Activated CD8-positive, alpha-beta memory T cell treated with anti-CD3 and anti-CD28 coated beads for 24 hours (primary cell): ENCODE measurements at places on chromosomes 13 and 19.

GRCh38 chr13:88461272-88462009, 790.3 kb downstream of the SLITRK5 start:
- DNase-seq = no peak

DNA sequence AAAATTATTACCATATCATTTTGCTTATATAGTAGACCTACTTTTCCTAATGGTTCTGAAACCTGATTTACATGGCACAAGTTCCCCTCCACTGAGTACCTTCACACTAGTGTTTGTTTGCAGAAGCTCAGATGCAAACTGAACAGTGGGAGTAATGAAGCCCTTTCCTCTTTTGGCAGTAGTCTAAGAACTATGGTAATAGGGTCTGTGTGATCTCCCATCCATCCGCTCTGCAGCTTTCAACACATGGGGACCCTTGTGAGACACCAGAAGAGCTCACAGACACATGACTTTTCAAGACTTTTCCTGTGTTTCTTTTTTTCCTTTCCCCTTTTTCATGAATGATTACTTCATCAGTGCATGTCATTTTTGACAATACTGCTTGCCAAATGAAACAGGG, 336.0 kb downstream of the ATP8A2 start:
- DNase-seq = no peak

DNA sequence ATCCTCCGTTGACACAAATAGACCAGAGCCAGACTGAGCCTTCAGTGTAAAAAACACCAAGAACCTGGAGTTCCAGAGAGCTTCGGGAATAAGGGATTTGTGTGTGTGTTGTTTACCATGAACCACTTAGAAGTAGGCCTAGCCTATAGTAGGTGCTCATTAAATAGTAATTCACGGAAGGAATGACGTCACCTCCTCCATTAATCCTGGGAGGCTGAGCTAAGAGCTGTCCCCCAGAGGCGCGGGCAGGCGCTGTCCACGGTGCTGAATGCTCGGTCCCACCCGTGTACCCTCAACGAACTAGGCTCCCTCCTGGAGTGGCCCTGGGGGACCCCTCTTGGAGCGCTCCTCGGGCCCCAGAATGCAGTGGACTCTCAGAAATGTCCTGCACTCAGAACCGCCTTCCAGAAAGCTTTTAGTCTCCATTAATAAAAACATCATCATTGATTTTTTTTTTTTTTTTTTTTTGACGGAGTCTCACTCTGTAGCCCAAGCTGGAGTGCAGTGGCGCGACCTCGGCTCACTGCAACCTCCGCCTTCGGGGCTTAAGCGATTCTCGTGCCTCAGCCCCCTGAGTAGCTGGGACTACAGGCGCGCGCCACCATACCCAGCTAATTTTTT, 6.5 kb downstream of the UNC13A start:
- DNase-seq = peak; percentile 68

DNA sequence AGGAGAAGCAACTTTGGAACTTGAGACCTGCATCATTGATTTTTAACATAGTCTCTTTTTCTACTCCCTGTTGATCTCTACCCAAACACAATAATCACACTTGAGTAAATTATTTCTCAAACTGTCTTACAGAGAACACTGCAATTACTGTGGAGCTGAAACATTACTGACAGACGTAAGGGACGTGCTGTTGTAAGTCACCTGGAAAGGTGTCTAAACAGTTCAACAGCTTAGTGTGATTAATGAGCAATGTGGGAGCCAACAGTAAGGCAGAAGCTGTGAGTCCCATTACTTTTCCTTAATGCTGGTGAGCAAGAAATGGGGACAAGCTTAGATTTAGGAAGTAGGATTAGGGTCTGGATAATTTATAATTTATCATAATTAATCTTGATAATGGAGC, 265.7 kb downstream of the DLEU7 start:
- DNase-seq = no peak

GRCh38 chr13:24685314-24685713, 5.1 kb downstream of the ATP12A start:
- DNase-seq = no peak

DNA sequence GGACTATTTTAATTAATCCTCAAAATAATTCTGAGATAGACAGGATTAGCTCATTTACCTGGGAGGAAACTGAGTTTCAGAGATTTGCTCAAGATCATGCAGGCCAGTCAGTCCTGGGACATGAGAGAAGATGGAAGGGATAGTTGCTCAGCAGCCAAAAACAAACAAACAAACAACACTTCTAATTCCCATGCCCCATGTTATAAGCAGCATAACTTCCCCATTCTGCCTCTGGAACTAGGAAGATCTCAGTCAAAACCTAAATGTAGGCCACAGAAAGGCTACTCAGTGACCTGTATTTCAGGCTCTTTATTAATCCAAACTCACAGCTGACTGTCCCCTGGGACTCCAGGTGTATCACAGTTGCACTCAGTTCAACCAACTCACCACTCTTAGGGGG, 489.2 kb upstream of the NBEA start:
- DNase-seq = no peak

DNA sequence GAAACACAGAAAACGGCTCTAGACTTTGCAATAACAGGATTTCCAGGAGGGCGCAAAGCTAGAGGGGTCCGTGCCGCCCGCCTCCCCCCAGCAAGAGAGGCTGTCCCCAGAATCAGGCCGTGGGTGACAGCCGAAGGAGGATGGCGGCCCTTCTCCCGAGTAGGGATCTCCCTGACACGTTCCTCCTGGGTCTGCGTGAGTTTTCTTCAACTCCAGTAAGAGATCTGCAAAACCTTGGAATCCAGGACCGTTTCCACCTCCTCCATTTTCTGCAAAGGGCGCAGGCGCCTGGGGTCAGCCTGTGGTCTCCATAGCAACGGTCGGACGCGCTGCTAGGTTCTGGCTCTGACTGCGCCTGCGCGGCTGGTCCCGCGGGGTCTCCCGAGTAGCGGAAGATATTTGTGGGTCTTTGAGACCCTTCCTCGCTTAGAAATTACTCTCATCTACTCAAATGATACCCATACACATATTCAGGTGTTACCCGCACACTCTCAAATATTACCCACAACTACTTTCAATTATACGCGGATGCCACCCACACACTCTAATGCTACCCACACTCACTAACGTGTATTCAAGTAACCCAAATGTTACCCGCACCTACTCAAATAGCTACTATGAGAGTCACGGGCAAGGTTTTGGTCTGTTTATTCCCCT, 2.1 kb downstream of the PNMA8C start:
- DNase-seq = peak; percentile 81

DNA sequence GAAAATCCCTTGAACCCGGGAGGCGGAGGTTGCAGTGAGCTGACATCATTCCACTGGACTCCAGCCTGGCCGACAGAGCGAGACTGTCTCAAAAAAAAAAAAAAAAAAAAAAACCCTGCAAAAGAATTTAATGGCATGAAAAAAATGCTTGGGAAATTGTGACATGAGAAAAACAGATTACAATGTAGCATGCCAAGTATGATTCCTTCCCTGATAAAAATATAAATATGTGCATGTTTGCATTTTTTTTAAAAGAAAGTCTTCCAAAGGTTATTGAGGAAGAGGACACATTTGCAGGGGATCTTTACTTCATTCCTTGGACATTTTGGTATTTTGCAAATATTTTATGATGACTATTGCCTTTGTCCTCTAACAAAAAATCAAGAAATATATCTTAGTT, 14.5 kb upstream of the ZBTB32 start:
- no peak for DNase-seq

DNA sequence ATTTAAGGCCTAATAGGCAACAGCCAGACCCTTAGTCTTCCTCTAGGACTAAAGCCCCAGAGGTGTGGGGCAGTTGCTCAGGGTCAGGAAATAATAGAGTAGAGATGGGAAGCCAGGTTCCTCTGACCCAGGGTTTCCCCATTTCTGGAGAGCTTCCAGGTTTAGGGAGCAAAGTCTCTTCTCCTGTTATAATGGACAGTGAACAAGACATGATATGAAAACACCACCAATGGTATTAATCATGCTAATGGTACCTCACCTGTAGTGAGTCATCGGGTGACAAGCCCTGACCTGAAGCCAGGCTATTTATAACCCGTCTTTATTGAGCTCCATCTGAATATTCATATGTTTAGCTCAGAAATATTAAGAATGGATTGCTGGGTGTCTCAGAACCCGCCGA, 24.6 kb downstream of the BICRA start:
- no peak for DNase-seq

GRCh38 chr13:36819739-36820090, 693 bp downstream of the RFXAP start:
- DNase-seq = no peak

GRCh38 chr13:93066187-93066586, 160.4 kb upstream of the GPC6 start:
- no peak for DNase-seq

- DNase-seq = no peak
Observed at GRCh38 chr13:46982856-46983582, 86.2 kb upstream of the HTR2A start.

GRCh38 chr13:78020861-78021260, 102.2 kb upstream of the EDNRB start:
- no peak for DNase-seq

DNA sequence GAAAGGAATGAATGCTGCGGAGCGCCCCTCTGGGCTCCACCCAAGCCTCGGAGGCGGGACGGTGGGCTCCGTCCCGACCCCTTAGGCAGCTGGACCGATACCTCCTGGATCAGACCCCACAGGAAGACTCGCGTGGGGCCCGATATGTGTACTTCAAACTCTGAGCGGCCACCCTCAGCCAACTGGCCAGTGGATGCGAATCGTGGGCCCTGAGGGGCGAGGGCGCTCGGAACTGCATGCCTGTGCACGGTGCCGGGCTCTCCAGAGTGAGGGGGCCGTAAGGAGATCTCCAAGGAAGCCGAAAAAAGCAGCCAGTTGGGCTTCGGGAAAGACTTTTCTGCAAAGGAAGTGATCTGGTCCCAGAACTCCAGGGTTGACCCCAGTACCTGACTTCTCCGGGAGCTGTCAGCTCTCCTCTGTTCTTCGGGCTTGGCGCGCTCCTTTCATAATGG, 8.6 kb downstream of the PDX1 start:
- DNase-seq = no peak

DNA sequence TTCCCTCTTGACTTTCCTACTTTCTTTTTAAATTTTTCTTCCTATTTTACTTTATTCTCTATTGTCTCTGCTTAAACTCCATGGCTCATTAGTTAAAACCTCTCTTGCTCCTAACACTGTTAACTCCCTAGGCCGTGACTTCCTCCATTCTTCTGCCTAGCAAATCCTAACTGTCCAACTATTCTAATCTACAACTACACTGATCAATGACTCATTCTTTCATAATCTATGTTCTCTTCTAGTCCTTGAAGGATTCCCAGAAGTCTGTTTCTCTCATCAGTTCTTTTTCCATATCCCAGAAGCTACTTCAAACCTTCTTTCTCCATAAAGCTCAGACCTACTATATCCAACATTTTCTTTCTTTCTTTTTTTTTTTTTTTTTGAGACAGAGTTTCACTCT, 66.9 kb downstream of the MICU2 start:
- no peak for DNase-seq

DNA sequence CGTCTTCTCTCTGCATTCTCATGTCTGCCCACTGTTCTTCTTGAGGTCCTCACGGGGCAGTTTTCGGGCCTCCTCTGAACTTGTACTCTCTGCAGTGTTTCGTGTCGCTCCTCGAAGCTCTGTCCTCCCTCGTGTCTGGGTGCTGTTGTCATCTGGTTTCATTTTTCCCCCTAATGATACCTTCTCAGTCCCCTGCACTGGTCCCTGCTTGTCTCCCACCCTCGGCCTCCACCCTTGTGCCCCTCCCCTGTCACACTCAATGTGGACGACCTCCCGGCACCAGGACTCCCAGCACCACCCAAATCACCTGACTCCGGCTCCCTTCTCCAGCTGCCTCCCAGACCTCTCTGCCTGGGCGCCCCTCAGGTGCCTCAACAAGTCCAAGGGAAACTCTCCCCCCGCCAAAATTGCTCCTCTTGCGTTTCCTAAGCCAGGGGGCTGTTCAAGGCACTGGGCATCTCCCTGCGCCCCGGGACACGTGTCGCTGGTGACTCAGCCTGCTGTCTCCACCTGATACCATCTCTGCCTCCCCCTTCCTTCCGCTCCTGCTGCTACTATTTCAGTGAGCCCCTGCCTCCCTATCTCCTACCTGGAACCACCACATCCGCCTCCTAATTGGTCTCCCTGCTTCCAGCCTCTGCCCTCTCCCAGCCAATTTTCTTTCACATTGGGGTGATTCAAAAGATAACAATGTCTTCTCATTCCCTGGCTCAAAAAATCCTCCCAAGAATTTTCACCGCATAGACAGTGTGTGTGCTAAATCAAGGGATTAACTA, 49.5 kb downstream of the RFX2 start:
- peak; percentile 73 for DNase-seq

GRCh38 chr13:91228108-91228507, 119.4 kb upstream of the MIR17HG start:
- no peak for DNase-seq

GRCh38 chr19:42466521-42467182, 23.9 kb upstream of the CXCL17 start:
- DNase-seq = no peak

DNA sequence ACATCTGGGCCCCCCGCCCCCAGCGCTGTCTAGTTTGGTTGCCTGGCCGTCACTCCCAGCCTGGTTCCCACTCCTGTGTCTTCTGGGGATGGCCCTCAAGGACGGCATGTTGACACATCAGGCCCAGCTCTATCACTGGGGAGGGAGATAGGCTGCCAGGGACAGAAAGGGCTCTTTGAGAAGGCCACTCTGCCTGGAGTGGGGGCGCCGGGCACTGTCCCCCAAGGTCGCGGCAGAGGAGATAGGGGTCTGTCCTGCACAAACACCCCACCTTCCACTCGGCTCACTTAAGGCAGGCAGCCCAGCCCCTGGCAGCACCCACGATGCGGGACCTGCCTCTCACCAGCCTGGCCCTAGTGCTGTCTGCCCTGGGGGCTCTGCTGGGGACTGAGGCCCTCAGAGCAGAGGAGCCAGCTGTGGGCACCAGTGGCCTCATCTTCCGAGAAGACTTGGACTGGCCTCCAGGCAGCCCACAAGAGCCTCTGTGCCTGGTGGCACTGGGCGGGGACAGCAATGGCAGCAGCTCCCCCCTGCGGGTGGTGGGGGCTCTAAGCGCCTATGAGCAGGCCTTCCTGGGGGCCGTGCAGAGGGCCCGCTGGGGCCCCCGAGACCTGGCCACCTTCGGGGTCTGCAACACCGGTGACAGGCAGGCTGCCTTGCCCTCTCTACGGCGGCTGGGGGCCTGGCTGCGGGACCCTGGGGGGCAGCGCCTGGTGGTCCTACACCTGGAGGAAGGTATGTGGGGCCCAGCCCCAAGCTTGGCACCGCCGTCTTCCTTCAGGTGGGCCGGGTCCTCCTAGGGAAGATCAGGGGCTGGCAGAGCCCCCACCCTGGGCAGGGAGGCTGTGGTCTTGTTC, at the start of gene AMH:
AMH (plus strand) TSS at position 314 of the 857 bp plus-strand sequence; CDS start at position 324, 10 bp downstream.
- DNase-seq = no peak

DNA sequence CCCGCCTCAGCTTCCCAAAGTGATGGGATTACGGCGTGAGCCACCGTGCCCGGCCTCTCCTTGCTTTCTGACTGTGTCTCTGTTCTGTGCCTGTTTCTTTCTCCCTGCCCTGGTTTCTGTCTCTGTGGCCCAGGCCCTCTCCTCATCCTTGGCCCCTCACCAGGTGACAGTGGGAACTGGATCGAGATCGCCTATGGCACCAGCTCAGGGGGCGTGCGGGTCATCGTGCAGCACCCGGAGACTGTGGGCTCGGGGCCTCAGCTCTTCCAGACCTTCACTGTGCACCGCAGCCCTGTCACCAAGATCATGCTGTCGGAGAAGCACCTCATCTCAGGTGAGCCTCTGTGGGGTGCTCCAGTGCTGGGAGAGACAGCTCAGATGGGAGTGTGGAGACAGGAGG, 9.9 kb downstream of the SHKBP1 start:
- DNase-seq = no peak

GRCh38 chr19:13011653-13012389, 16.5 kb downstream of the NFIX start:
- no peak for DNase-seq
